Cerebellar cortex (tissue), 1 donor: ENCODE measurements at places on chromosomes 2 and 18.

DNA sequence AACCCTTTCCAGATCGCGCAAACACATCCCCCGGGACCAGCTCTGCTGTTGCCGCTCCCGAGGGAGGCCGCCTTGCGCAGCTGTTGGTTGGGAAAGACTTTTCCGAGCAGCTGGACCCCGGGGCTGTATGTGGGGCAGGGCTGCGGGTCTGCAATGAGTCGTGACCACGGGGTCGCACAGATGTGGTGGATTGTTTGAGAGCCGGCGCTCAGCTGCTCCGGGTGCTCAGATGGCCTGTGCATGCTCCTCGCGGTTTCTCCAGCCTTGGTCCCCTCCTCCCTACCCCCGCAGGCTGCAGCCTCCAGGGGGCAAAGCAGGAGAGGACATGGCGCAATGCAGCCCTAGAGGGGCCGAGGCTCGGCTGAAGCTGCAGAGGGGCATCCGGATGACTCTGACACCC is 105.2 kb upstream of the OTOS start:
- no peak for DNase-seq

GRCh38 chr2:157395811-157396210 is 48.1 kb downstream of the CYTIP start:
- no peak for DNase-seq

DNA sequence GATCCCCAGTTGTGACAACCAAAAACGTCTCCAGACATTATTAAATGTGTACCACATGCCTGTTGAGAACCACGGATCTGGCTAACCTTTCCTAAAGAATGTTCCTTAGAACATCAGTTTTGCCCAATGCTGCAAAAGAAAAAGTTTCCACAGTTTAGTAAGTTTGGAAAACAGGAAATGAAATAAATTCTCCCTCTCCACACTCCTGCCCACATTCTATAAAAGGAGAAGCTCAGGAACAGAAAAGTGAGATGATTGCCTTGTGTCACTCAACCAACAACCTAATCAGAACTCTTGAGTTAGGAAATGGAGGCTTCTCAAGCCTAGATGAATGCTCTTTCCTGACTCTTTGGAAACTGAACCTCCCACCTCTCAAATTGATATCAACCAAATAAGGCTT is 56.1 kb upstream of the NFE2L2 start:
- DNase-seq = no peak

- DNase-seq = no peak
Observed at GRCh38 chr2:234797566-234798250, 154.1 kb upstream of the SH3BP4 start.

GRCh38 chr18:42174909-42175308 is 219.9 kb downstream of the PIK3C3 start:
- DNase-seq = no peak

DNA sequence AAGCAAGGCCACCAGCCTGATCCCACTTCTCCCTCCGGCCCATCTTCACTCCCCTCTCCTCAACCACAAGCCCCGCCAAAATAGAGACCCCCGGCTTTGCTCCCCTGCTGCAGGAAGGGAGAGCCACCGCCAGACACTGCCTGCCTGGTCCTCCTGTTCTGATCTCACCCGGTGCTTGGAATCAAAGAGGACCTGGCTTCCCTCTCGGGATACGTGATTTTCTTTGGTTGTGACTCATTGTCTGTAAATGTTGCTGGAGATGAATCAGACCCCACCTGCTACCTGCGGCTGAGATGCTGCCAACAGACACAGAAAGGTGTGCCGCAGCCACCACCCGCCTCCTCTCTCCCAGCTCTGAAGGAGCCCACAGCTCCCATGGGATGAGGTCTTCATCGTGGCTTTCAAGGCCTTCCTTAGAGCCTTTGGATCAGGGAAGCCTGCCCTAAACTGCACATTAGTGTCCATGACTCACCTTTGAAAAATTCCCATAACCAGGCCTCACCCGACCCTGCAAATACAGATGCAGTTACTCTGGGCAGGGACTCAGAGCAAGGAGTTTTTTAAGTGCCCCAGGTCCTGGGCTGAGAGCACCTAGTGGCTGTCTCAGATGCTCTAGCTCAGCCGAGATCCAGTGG is 79.4 kb upstream of the ZNF532 start:
- peak; percentile 48 for DNase-seq

- no peak for DNase-seq
Observed at GRCh38 chr2:121539750-121540469, 9.2 kb downstream of the RNU4ATAC start.

- peak; percentile 85 for DNase-seq
Observed at GRCh38 chr2:208033701-208034502, 8.6 kb upstream of the PLEKHM3 start.

DNA sequence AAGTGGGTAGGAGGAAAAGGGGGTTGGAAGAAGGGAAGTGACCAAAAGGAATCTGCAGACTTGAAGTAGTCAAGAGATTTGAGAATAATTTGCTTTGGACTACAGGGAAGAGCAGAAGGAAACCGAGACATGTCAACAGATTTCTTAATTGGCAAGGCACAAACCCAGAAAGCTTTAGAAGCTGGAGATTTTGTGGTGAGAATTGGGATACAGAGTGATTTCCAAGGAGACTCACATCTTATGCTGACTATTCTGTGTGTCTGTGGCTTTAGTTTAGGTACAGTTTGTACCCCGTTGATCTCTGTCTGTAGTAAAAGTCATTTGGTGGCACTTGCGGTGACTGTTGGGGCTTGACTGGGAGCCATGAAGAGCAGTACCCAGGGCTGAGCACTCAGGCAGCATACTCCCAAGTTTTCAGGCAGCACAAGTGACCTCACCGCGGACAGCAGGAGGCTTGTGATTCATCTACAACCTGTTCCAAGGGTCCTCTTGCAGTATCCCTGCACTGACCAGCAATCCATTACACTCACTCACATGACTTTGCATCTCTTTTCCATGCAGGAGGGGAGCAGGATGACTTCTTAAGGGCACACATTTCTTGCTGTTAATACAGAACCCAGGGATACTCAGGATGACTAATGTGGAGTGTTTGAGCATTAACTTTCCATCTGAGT is 97.1 kb upstream of the TNP1 start:
- DNase-seq = no peak

GRCh38 chr2:7972670-7973069 is 709.2 kb upstream of the ID2 start:
- no peak for DNase-seq

- no peak for DNase-seq
Observed at GRCh38 chr2:10252224-10252623, 50.5 kb upstream of the HPCAL1 start.

DNA sequence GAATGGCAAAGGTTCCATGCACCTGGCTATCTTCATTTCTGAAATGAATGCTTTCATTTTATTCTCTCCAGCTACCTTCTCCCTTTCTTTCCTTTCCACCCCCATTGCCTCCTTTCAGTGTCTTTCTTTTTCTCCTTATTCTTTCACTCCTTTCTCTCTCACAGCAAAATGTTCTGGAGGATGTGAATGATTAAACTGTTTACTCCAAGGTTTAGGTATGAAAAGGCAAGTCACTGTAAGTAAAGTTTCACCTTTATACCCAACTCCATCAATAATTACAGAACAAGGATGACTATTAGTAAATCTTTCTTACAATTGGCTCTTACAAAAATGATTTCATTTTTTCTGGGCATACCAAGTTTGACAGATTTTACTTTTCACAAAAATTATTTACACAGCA is 4.3 kb downstream of the PAX8 start:
- DNase-seq = no peak

DNA sequence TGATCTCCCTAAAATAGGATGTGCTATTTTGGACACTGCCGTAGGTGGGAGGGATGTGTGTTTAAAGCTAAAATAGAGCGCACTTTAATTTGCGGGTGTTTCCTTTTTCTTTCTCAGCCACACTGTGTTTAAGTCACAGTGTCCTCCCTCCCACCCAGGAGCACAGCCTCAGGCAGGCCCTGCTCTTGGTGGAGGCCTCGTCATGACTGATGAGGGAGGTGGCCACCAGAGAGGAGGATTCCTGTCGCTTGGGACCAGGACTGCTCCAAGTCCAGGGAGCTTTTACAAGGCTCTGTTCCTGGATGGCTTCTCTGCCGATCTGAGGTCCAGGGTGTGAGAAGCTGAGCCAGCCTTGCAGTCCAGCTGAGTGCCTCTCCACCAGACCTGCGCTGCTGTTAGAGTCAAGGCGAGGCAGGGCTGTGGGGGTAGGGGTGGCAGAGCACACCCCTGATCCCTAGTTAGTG is 33.5 kb downstream of the INPP4A start:
- DNase-seq = no peak

GRCh38 chr2:184113696-184114403 is 484.5 kb upstream of the ZNF804A start:
- no peak for DNase-seq

- no peak for DNase-seq
Observed at GRCh38 chr2:221380686-221381085, 191.4 kb downstream of the EPHA4 start.

- peak; percentile 6 for DNase-seq
Observed at GRCh38 chr2:108288534-108289106, at the start of gene SULT1C2. Gene SULT1C2, plus strand, starts transcription at chr2:108288895. Its CDS starts 4,773 bp downstream, at chr2:108293668.

- DNase-seq = no peak
Observed at GRCh38 chr2:162280654-162281053, 37.4 kb upstream of the FAP start.

GRCh38 chr2:207704671-207705070 is 6.8 kb upstream of the CCNYL1 start:
- no peak for DNase-seq

DNA sequence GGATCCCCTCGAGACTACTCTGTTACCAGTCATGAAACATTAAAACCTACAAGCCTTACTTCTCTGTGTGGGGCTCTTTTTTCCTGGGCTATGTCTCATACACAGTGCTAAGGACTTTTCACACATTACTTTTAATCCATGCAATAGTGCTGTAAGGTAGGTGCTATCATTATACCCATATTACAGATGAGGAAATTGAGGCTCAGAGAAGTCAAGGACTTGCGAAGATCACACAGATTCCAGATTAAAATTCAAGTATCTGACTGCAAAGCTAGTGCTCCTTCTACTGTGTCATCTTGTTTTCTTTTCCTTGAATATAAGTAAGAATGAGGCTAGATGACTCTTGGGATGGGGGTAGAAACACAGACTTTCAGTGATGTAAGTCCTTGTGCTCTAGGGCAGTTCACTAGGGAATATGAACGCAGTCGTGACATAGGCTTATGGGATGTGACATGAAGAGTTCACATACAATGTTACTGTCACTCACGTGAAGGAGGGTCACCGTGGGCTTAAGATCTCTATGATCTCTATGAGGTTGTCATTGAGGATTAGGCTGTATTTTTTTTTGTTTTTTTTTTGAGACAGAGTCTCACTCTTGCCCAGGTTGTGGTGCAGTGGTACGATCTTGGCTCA is 7.0 kb upstream of the DGUOK start:
- no peak for DNase-seq

DNA sequence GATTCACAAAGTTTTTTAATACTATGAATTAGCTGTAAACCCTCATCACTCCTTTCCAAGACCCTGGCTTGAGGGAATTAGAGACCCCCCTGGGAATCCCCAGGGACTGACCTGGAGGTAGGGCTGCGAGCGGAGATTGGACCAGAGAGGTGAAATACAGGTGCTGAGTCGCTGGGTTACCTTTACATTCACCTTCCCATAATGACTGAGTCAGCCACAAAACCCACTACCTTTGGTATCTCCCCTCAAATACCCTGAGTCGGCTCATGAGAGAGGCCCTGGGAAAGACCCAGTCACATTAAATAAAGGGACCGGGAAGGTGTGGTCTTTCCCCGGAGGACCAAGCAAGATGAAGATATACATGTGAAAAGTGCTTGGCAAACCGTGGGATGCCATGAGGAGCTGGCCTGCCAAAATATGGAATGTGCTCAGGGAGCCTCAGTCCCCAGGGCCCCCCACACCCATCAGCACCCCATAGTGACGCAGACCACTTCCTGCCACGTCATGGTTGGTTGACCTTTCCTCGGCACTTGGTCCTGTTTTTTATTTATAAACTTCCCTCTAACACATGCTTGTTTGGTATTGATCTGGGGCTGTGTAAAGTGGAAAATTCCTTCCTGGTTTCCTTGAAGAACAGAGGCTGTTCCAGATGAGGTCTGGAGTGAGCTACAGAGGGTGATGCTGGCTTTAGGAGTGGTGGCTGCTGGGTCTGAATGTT is 51.4 kb downstream of the IL1RL2 start:
- DNase-seq = no peak

DNA sequence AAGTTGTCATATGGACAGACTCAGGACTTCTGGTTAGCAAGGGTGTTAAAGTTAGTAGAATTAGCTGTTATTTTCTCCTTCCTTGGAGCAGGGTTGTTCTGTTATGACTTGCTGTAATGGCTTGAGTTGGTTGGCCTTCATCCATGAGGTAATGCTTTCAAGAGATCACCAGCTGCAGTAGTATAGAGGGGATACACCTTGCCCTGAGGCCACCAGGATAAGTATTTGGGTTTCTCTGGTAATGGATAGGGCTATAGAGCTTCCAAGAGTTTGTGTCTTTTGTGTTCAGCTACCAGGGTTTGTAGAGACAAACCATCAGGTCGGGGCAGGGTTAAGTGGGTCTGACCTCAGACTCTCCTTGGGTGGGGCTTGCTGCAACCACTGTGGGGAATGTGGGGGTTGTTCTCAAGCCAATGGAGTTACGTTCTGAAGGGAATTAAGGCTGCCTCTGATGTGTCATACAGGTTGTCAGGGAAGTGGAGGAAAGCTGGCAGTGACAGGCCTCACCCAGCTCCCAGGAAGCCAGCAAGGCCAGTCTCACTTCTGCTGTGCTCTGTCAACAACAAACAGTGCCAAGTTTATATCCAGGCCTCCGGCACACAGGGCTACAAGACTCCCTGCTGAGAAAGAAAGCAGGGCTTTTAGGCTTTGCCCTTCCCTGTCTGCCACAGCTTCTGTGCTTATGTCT is 356.6 kb downstream of the SPAG16 start:
- no peak for DNase-seq

- DNase-seq = no peak
Observed at GRCh38 chr2:160512491-160512890, 18.9 kb upstream of the RBMS1 start.

- no peak for DNase-seq
Observed at GRCh38 chr2:126935774-126936173, 37.1 kb downstream of the TEX51 start.

DNA sequence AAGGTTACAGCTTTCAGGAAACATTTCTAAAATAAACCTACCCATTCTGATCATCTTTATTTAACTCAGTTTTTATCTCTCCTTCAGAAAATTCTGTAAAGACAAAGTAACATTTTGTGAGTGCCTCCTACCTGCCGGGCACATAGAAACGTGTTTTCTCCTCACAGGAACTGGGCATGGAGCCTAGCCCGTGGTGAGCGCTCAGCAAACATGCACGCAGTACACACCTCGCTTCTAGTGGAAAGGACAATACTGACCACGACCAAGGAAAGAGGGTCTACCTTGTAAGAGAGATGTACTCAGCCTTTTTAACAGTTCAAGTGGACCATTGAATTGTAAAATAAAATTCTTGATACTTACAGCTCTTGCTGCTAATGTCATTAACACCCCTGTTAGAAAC is 24.8 kb upstream of the KIDINS220 start:
- DNase-seq = no peak
